ENCODE measurements at places on chromosomes 16 and 17.

- DNase-seq, result no peak
These were observed 30.9 kb upstream of the SLC25A19 start for GRCh38 chr17:75319904-75320691.

DNA sequence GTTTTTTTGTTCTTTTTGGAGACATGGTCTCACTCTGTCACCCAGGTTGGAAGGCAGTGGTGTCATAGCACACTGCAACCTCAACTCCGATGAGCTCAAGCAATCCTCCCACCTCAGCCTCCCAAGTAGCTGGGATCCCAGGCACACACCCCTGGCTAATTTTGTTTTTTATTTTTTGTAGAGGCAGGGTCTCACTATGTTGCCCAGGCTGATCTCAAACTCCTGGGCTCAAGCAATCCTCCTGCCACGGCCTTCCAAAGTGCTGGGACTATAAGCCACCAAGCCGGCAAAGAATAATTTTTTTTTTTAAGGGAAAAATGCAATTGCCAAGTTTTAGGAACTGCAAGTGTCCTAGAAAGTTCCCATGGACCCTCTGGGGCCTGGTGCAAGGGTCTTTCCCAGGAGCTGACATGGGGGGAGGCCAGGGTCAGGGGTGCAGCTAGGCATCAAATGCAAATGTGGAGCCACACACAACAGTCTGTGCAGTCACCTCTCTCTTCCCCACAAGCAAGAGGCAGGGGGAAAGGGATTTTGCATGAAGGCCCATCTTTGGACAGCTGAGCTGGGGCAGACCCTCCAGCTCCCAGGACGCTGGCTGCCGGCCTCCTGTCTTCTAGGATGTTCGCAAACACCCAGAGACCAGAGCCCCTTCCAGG is 20.1 kb upstream of the BCAR1 start:
- DNase-seq, result no peak

GRCh38 chr16:53175118-53175517 is 120.3 kb downstream of the CHD9 start:
- DNase-seq, result no peak

- DNase-seq, result no peak
These were observed 2.9 kb upstream of the CLDN9 start for GRCh38 chr16:3009568-3010390.

- no peak for DNase-seq
These were observed 65.5 kb downstream of the PIGL start for GRCh38 chr17:16282522-16282921.
